Nasal cavity respiratory epithelium epithelial cell of viscerocranial mucosa (primary cell): ENCODE measurements at places on chromosomes 4 and X. TPM values are rescaled to one million over a fixed set of nuclear protein-coding genes. Genes with fewer than 3 reads are reported as not detected.

Gene SASH3
- total RNA-seq, result not detected in 2 replicates

Gene SLITRK2
- not detected in 2 replicates for total RNA-seq

Gene EDA
- 0.34 and 1.1 TPM in 2 replicates for total RNA-seq

Gene NKAP
- 5.8 TPM in 2 replicates for total RNA-seq

Gene TRIM2
- total RNA-seq, result 11.3 and 26.5 TPM in 2 replicates

Gene TRPC5OS
- total RNA-seq, result not detected in 2 replicates
